ENCODE measurements at places on chromosomes 13 and 19.

- no peak for DNase-seq
Observed at GRCh38 chr13:113464476-113464875, 11.2 kb upstream of the ADPRHL1 start.

DNA sequence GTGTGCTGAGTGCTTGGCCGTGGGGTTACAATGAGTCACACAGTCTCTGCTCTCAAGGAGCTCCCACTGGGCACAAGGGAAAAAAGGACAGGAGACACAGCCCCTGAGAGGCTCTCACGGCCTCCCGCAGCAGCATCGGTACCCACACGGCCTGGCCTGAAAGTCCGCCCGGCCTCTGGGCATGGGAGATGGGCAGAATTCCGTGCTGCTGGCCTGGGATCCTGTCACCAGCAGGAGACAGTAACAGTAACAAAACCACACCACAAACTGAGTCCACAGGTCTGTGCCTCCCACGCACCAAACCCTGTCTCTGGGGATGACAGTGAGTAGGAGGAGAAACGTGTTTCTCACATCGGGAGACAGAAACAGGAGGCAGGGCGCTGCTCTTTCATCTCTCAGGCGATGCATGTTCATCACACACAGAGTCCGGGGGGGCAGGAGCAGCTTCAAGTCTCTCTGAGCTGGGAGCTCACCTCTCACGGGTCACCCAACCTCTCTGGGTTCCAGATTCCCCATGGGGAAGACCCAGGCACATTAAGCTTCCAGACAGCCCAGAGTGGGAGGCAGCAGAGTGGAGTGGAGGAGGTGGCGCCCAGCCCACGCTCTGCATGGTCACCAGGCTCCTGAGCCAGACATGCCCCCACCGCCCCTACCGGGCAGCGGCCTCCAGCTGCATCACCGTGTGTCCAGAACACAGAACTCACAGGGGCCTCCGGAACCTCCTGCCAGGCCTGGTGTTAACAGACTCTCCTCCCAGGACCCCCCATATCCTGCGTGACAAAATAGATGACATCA, 124.7 kb upstream of the VSTM2B start:
- DNase-seq = peak; percentile 53

GRCh38 chr13:22703601-22704209, 477.1 kb upstream of the SGCG start:
- no peak for DNase-seq

DNA sequence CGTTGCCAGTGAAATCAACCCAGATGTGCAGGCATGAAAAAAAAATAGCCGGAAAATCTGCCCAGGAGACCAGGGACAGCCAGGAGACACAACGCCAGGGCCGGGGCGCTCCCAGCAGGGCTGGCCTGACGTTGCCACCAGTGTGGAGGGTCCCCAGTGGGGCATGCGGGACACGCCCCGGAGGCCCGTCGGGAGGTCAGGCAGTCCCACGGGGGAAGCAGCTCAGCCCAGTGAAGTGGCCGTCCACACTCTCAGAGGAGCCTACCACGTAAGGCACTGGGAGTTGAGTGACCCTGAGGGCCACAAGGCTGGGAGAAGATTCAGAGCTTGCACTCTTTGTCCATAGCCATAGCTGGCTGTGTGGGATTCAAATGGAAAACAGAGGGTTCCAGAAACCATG, 53.2 kb upstream of the GAS6 start:
- DNase-seq = no peak

DNA sequence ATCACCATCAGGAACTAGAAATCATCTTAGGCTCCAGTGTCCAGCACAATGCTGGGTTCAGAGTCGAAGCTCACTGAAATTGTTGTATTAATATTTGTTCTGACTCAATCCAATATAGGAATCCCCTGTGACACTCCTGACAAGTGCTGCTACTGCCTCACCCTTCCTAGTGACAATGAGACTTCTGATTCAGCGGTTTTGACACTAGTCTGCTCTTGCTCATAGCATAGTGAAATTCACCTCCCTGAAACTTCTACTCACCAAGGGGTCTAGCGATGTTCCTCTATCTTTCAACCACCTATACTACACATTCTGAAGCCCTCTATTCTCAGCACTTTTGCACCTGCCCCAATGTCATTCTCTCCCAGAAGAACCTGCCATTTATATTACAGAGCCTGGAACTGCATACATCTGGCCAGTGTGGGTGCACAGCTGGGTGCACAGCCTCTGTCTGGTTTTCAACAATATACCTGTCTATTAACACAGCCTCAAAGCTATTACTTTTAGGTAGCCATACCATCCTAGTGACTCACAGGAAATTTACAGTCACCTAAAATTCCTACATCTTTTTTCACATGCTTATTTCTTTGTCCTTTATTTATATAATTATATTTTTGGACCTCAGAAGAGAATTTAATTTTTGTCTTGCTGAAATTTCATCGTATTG, 88.3 kb downstream of the DOCK9 start:
- no peak for DNase-seq

GRCh38 chr13:113814435-113814821, 49.4 kb downstream of the GAS6 start:
- DNase-seq = no peak

GRCh38 chr19:37855098-37855497, 51.3 kb downstream of the WDR87 start:
- DNase-seq = no peak

GRCh38 chr19:4524808-4525562, 6.7 kb upstream of the PLIN4 start:
- no peak for DNase-seq

DNA sequence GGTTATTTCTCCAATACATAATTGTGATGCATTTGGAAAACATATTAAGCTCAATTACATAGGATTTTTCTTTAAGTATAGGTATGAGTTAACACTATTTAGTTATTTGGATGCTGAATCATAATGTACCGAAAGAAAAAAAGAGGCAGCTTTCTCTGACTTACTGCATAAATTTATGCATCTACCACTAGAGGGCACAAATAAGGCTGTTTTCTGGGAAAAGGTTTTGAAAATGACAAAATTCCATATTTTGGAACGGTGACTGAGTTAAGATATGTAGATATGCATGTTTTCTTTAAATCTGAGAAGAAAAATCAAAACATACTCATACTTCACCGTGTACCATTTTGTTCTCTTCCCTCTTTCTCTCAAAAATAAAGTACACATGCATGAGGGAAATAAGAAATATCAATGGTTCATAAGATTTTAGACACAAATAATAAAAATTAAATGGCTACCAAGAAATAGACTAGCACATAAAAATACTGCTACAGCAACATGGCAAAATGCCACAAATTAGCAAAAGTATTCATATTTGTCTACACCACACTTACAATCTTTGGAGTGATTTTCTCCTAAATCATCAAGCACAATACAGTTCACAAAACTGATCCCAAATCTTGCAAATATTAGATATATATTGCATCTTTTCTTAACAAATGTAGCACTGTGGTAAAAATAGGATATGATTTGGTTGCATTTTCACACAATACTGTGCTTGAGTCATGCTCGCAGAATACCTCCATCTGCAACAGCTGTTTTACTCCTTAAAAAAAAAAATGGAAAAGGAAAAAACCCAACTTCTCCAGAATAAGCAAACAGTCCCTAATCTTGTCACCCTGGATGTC, 260.0 kb downstream of the FGF14 start:
- DNase-seq = no peak

DNA sequence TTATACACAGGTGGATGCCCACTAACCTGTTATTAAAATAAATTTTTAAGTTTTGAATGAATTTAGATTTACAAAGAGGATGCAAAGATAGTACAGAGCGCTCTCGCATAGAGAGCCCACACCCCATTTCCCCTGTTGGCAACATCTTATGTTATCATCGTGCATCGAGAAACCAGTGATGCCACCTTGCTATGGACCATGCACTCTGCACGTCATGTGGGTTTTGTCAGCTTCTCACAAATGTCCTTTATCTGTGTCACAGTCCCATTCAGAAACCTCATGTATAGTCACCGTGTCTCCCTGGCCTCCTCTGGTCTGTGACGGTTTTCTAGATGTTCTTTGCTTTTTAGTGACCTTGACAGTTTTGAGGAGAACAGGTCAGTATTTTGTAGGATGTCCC, 60.0 kb downstream of the ING1 start:
- DNase-seq = no peak

DNA sequence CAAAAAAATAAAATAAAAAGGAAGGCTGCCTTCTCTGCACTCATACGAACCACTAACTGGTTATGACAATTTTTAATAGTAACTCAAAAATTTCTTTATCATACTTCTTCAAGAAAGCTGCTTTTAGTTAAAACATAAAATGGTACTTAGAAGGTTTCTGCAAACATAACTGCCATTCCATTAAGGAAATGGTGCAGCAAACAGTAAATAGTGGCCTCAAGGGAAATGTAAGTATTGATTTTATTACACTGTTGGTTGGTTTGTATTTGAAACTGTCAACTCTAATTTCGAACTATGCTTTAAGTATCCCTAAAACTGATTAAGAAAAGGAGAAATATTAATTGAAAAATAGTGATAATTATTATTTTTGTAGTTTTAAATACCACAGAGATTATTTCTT, 278.0 kb downstream of the DACH1 start:
- DNase-seq = no peak

DNA sequence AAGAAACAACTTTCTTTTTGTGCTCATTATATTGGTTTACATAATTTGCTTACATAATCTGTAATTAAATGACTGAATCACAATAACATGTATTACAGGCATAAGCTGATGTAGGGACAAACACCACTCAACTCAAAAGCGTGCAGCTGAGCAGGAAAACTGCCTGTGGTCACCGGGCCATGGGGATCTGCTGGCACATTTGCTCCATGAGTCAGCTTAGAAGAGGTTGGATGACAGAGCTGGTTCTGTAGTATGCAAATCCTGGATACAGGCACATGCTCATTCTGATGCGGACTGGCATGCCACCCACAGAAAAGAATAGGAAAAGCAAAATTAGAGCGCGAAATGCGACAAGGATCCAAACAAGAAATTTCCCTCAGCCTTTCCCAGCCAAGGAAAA, 128.6 kb downstream of the USP12 start:
- DNase-seq = peak; percentile 73

DNA sequence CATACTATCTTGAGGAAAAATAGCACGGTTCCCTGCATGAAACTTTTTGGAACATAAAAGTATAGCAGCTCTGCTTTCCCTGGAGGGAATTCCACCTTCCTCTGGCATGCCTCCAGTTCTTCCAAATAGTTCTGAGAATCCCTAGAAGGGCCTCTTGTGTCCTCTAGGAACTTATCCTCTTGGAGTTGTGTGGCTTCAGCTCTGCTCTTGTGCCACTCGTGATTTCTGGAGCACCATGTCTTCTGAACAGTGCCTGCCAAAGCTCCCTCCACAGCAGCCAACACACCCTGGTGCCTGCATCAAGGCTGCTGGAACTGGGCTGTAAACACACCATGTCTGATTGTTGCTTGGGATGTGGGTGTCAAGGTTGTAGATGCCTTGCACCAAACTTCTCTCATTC, 65.7 kb upstream of the FLT1 start:
- no peak for DNase-seq

DNA sequence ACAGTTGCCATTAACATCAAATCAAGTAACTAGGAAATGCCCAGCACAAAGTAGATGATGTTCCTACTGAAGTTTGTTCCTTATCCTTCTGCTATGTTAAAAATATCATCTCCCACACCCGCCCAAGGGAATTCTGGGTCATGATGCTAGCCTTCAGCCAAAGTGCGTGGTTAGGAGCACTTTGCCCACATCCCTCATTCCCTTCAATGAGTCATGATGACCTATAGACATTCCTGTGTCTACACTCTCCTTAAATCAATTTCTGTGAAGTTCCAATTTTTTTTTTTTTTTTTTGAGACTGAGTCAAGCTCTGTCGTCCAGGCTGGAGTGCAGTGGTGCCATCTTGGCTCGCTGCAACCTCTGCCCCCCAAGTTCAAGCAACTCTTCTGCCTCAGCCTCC, 17.0 kb downstream of the RXFP2 start:
- no peak for DNase-seq

- DNase-seq = no peak
Observed at GRCh38 chr13:85236413-85236812, 562.8 kb downstream of the SLITRK6 start.

DNA sequence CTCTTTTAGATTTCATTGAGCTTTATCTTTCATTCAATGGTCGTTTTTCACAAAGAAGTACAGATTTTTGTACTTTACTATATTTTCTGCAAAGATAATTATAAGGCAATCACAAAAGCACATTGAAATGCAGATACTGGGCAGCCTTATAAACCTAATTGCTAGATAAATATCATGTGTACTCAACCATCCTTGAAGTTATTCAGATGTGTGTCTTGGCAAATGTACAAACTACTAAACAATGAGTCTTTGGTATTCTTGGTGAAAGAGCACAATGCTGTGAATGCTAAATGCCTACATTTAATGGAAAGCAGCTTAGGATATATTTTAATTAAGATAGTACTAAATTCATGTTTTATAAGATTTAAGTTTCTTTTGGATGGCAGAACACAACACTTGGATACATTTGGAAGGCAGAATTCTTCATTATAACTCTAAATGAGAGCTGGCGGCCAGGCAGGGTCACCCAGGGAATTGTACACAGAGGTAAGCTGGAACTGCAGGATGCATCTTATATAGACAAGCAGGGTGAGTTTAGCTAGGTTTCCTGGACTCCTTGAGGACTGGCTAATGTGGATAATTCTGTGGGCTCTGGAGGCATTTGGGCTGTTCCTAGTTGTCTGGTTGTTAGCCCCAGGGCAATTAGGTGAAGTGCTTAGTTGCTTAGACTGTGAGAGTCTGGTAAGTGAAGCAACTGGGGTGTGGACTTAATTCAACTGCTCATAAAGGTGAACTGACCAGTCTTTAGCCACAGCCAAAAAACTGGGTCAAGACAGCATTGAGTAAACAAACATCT, 286.6 kb downstream of the PCDH20 start:
- no peak for DNase-seq

DNA sequence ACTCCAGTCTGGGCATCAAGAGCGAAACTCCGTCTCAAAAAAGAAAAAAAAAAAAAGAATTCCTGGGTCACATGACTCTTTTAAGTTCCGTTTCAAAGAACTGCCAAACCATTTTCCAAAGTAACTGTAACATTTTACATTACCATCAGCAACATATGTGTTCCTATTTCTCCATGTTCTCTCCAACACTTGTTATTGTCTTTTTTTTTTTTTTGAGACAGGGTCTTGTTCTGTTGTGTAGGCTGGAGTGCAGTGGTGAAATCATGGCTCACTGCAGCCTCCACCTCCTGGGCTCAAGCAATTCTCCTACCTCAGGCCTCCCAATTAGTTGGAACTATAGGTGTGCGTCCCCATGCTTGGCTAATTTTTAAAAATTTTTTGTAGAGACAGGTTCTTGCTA, 6.5 kb downstream of the LGALS7B start:
- no peak for DNase-seq

- no peak for DNase-seq
Observed at GRCh38 chr19:35379992-35380391, 9.1 kb downstream of the GPR42 start.

- no peak for DNase-seq
Observed at GRCh38 chr19:12485052-12485416, 418 bp upstream of the ZNF709 start.

DNA sequence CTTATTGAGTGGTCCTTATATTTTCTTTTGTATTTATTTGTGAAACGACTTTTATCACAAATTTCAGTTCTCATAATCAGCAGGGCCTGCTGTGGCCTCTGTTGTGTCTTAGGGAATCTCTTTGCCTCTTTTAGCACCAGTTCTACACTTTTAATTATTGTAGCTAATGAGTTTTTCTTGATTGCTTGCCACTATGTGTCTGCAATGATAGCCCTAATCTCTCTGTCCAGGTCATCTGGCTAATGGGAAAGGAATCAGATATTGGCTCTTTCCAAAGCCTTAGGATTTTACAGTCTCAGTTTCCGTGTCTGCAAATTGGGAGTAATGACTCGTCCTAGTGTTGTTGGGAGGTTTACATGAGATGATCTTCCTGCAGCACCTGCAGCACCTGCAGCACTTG, 10.2 kb downstream of the WDFY2 start:
- no peak for DNase-seq

GRCh38 chr19:46428239-46429135, at the start of gene PNMA8C:
Gene PNMA8C, minus strand, starts transcription at chr19:46428936. Its CDS starts 577 bp downstream, at chr19:46428359.
- peak; percentile 81 for DNase-seq
